Activated T-helper 1 cell treated with anti-CD3 and anti-CD28 coated beads, Interleukin-12 subunit alpha, Interleukin-12 subunit beta, Interleukin-2, Interleukin-4 antibody, amounts not matched to agents 30 ng/mL and 10 ng/mL and 1 ng/mL, durations not matched to agents 14 hours and 24 hours and 36 hours (primary cell): ENCODE measurements at places on chromosomes 6 and 20. TPM values are rescaled to one million over a fixed set of nuclear protein-coding genes. Genes with fewer than 3 reads are reported as not detected.

NKX2-4 gene
- total RNA-seq: not detected in 2 replicates

RNF182 gene
- total RNA-seq: not detected in 2 replicates

ZSCAN16 gene
- total RNA-seq: 4.8 TPM in 2 replicates

OSER1 gene
- 22.0 and 23.4 TPM in 2 replicates for total RNA-seq

KHDC1L gene
- not detected in 2 replicates for total RNA-seq

NR2E1 gene
- not detected in 2 replicates for total RNA-seq

DNA sequence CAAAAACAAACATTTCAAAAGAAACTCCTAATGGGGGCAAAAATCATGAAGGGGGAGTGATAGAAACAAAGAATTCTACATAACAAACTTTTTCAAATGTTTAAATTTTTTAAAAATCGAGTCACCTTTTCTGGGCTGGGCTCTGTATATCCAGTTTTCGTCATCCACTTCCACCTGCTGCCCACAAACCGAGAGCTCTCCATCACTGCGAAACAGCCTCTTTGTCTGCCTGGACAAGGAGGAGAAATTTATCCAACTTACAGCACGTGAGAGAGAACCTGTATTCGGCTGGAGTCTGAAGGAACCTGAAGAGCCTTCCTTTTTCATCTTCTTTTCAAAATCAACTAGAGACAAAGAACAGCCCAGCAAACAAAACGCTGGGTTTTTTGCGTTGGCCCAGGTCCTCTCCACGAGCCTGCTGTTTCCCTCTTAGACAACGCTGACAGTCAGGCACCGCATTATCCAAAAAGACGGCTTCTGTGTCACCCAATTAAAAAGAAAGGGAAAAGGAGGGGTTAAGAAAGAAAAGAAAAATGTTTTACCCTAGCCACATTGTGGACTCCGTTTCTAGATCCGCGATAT lies 72.4 kb upstream of the NHSL1 start:
- no peak for DNase-seq

DNA sequence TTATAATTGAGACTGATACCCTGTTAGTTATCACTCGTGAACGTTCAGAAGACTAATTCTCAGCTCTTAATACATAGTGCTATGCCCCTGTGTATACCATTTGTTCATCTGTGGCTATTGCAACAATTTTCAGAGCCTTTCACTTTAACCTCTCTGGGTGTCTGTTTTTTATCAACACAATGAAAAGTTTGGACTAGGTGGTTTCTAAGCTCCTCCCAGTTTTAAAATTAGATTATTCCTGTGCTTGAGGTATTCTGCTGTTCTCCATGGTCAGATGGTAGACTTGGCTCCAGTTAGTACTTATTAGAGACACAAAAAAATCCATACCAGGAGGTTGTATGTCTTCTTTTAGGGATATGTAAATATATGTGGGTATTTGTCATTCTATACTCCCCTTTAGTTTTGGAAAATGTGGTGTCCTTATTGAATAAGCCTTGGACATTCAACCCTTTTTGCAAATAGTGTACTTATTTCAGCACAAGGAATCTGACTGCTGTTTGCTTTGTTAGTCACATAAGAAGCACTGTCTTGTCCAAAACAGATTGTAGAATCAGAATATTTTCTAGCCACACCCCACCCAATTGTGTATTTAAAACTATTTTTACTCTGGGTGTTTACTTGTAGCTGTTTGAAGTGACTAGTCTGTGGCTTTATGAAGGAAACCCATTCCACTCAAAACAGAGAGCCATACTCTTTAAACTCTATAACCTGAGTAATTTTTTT lies 2.0 kb upstream of the COL10A1 start:
- DNase-seq: no peak

DNA sequence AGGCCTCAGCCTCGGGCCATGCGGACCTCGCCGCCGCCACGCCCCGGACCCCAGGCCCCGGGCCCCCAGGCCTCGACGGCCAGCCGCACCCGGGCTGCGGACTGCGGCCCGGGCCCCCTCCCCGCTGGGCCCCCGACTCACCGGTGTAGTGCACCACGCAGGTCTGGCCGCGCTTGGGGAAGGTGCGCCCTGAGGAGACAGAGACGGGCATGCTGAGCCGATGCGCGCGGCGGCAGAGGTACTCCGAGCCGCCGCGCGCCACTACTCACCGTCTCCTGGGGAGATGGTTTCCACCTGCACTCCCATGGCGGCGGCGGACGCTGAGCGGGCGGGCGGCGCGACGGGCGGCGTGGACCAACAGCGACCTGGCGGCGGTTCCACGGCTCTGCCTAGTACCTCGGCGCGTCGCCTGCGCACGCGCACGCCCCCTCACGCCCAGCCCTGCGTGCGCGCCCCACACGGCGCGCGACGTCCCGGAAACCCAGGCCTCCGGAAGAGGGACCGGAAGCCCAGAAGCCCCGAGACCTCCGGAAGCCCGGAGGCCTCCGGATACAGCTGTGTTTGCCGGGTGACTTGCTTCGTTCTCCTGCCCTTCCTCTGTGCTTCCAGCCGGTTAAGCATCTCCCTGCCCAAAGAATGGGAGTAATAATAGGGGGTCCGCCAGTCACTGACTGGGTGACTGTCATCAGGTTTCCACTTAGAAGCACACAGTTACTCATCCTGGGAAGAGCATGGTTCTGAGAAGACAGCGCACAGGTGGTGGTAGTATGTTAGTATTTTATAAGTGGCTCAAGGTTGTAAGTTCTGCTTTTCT lies at the start of gene FKBP1A:
Gene FKBP1A, minus strand, starts transcription at position 362 of the 814 bp plus-strand sequence. Its CDS starts 56 bp downstream, at position 306.
- peak; percentile 89 for DNase-seq

DNA sequence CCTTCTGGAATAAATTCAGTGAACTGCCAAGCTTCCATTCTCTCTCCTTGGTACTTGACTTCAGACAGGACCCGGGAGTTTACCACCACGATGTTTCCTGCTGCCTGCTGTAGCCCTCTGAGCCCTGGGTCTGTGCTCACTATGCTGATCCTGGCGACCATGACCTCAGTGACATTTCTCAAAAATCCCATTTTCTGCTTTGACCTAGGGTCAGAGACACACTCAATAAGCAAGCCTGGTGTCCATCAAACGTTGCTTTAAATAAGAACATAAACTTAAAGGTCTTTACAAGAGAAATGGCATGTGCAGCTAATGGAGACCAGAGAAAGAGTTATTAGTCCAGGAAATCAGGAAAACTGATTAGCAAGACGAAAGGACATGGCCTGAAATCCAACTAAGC lies 509.7 kb upstream of the SULF2 start:
- DNase-seq: no peak

- no peak for DNase-seq
Observed at GRCh38 chr6:109767961-109768360, 76.9 kb downstream of the FIG4 start.

DNA sequence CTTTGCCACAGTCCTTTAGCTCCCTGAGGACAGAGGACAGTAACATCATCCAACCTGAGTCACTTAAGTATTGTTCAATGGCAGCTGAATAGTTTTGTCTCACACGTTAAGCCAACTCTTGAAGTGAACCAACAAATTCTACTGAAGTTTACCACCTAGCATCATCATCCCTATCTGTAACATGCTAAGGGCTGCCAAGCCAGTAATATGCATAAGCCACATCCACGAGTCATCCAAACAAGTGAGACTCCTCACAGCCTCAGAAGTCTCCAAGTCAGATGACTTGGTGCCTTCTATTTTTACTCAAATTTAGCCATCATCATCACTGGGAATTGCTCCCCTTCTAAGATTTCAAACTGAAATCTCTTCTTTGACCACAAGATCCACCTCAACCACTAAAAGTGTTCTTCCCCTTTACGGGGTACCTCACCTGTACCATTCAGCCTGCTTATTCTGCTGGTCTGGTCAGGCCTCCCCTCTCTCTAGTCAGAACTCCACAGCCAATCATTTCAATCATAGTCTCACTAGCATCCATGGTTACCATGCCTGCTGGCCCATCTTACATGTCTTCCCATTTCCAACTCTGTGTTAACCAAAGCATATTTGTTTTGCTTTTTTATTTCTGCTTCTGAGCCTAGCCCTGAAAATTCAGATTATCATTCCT lies 73.7 kb downstream of the DTNBP1 start:
- no peak for DNase-seq

GRCh38 chr6:85078058-85078457 lies 313.7 kb upstream of the TBX18 start:
- DNase-seq: no peak

GRCh38 chr6:47413752-47414422 lies 63.7 kb upstream of the CD2AP start:
- DNase-seq: peak; percentile 9

DNA sequence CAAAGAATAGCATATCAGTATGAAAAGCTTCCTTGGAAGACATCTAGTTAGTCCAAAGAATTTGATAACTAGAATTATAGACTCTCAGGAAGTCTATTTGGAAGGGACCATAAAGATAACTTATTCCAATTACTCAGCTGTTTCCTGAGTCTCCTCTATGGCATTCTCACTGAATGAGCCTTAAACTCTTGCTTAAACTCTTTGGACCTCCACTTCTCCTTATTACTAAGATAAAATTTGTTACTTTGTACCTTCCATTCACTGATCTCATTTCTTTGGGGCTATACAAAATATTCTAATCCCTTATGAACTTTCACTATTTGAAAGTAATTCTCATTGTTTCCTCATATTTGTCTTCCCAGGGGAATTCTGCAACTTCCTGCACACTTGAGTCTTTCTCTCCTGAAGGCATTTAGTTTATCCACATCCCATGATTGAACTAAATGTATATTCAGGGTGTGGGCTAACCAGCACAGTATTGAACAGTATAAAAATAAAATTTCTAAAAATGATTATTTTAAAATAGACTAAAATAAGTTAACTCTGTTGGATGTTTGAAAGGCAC lies 67.1 kb upstream of the NOTCH4 start:
- no peak for DNase-seq

- no peak for DNase-seq
Observed at GRCh38 chr6:37277001-37277409, 19.1 kb upstream of the TMEM217 start.

DNA sequence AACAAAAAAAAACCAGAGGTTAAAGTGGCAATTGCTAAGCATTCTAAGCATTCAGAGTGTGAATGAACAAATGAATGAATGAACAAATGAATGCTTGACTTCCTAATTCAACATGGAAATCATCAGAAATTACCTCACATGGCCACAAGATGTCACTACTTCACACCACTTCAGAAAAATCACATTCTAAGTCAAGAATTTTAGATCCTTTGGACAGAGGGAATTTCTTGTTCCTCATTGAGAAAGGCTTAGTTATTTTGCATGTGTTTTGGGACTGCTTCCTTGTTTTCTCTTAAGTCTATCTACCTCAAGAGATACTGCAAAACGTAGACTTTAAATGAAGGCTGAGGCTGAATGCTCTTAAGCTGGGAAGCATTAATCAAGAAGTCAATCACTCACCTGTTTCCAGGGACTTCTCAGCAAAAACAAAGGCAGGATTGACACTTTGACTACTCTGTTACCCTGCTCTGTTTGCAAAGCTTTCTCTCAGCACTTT lies 120.2 kb downstream of the MBOAT1 start:
- no peak for DNase-seq

DNA sequence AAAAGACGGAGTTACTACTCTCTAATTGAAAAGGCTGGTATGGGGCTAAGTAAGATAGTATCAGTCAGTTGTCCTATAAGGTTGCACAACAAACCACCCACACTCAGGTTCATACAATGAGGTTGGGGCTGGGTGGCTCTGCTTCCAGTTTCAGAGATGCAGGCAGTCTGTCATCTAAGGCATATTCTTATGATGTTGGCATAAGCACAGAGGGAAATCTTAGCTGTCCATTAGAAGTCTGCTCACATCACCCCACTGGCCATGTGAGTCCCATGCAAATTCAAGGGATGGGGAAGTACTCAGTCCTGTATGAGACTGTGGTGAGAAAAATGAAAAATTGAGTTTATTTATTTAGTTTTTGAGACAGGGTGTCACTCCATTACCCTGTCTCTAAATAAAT lies 118.6 kb downstream of the LAMP5 start:
- DNase-seq: no peak

DNA sequence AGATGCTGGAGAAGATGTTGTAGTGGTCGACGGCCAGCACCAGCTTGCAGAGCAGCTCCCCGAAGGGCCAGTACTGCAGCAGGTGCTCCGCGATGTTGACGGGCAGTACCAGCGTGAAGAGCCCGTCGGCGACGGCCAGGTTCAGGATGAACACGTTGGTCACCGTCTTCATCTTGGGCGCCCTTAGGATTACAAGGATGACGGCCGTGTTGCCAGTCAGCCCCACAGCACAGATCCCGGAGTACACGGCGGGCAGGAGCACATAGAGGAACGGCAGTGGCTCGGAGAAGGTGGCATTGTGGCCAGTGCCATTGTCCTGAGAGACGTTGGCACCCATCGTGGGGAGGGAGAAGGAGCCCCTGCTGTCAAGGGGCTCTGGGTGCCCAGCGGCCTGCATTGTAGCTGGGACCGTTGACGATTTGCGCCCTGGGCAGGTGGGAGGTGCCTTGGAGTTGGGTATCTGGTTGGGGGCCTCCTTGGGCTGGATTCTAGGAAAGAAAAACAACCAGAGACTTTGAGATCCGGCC lies 867 bp downstream of the NPBWR2 start:
- no peak for DNase-seq

GRCh38 chr20:23244156-23244915 lies 106.3 kb upstream of the NXT1 start:
- DNase-seq: no peak

DNA sequence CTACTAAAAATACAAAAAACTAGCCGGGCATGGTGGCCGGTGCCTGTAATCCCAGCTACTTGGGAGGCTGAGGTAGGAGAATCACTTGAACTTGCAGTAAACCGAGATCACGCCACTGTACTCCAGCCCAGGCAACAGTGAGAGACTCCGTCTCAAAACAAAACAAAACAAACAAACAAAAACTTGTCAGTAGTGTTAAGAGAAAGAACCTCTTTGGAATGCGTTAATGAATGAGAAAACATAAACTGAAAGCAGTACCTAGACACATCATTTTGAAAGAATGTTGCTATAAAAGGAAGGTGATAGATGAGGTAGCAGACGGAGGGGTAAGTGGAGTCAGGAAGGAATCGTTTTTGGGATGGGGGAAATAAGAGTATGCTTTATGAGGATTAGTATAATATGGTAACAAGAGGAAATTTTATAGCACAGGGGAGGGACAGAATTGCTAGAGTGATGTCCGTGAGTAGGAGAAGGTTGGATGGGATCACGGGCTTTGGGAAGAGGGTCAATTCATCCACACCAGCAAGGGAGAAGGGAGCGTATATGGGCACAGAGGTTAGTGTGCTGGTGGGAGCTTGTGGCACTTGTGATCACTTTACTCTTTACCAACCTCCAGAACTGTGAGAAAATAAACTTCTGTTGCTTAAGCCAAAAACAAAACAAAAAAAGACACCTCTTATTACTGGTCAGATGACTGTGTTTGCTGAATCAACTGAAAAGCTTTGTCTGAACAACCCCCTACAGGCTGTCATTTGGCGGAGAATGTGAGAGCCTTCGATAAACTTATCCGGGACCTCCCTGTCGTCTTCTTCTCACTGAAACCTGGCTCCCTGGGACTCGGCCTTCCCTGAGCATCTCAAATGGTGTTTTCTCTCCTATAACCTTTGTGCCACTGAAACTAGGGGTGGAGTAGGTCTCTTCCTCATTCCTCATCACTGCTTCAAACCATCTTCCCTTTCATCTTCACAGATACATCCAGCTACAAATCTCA lies 48.9 kb upstream of the TFAP2A start:
- DNase-seq: no peak
